ENCODE measurements at places on chromosomes 3 and 15.

DNA sequence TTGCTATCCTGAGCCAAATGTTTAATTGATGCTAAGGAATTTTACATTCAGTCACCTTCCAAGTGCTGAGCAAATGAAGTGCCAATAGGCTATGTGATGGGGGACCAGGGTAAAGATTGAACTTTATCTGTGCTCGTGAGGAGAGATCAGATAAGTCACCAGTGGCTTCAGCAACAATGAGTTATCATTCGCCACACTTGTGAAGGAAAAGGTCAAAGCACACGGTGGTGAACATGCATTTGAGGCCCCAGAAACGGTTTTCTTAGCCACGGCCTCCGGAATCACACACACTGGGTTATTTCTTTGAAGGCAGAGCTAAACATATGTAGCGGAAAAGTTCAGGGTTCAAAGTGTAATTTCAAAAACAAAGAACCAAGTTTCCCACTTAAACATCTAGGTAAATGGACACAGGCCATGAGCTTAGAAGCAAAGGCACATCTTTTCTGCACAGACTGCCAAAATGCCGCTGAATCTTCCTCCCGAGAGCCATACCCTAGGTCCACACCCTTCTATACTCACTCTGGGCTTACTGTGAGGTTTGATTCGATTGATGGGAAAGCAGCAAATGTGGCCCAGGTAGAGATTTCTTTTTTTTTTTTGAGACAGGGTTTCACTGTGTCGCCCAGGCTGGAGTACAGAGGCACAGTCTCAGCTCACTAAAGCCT, 268.5 kb downstream of the SHQ1 start:
- no peak for DNase-seq

GRCh38 chr3:141348837-141349236, 19.5 kb upstream of the ZBTB38 start:
- DNase-seq: no peak

DNA sequence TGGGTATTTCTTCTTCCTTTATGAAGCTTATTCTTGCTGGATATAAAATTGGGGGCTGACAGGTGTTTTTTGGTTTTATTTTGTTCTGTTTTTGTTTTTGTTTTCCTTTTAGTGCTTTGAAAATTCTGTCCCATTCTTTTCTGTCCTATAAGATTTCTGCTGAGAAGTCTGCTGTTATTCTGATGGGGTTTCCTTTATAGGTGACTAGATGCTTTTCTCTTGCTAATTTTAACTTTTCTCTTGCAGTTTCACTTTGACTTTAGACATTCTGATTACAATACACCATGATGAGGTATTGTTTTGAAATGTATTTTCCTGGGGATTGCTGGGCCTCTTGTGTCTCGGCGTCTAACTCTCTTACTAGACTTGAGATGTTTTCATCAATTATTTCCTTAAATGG, 22.8 kb downstream of the TTC14 start:
- DNase-seq: no peak

DNA sequence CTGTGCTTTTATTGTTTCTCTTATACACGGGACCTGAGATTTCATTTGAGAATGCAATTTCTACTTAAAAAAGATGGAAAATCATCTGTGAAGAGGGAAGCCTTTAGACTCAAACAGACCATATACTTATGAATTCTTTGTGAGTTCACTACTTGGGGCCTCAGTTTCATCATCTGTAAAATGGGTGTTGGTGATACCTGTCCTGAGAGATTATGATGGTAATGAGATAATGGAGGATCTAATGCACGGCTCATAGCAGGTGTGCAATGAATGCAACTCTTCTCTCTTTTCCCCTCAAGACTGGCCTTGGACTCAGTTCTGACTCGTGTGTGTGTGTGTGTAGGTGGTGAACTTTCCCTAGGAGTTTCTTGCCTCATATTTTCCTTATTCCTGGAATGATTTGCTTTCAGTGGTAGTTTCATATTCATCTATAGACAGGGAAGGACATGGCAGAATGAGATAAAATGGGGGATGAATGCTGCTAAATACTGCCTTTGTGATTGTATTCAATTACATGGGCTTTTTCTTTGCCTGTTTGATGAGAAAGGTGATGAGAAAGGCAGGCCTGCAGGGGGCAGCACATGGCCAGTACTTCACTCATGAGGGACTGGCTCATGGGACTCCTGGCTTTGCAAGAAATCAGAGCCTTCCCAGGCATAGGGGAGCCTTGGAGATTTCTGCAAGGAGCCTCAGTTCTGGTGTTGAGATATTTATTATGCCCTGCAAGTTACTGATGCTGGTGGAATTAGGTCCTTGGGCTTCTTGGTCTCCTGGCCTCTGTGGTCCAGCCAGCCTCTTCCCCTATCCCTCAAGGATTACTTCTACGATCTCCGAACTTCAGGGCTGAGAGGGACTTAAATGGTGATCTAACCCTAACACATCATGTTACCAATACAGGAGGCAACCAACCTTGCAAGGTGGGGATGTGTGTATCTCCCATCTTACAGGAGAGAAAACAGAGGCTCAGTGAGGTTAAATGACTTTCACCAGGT, 70.7 kb downstream of the RPLP1 start:
- DNase-seq: no peak

DNA sequence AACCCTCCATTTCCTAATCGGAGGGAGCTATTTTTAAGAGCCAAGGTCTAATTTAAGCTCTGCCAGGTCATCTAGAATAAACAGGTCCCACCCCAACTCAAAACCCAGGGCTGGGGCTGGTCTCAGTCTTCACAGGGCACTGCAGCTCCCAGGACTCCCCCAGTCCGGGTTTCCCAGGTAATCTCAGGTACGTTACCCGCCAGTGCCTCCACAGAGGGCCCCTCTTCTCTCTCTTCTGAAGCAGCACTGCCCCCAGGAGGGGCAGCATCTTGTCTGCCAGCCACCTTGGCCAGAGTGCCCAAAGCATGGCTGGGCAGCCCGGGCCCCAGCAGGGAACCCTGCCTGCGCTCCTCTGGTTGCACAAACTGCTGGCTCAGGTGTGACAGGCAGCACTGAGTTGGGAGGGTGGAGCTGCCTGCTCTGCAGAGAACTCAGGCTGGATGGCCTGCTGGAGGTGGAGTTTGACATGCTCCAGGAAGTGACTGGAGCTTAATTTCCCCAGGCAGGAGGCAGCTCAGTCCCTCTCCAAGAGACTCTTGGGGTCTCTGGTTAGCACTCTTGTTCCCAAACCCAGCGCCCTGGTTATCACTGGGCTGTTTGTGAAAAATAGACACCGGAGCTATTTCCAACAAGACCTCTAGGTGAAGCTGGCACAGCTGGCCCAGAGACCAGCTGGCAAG, at the start of gene PLA2G4F:
Gene PLA2G4F (minus strand): TSS at position 394 of the 680 bp plus-strand sequence. CDS start 87 bp downstream, at position 307.
- DNase-seq: no peak

- no peak for DNase-seq
Measured at GRCh38 chr3:116000311-116000710, 377.0 kb downstream of the GAP43 start.

DNA sequence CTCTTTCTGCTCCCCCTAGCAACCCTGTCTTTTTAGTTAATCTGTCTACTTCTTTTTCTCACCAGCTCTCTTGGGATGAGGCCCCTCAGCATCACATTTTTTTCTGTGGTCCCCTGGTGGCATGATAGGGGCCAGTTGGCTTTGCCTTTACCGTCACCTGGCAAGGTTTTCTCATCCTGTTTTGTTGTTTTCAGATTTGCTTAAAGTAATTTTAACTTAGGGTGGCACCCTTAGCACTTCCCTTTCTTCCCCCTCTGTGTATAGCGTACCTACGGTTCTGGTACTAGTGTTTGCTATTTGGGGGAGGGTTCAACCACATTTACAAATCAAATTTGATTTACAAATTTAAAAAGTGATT, 35.6 kb downstream of the PDCD6IP start:
- DNase-seq: no peak

DNA sequence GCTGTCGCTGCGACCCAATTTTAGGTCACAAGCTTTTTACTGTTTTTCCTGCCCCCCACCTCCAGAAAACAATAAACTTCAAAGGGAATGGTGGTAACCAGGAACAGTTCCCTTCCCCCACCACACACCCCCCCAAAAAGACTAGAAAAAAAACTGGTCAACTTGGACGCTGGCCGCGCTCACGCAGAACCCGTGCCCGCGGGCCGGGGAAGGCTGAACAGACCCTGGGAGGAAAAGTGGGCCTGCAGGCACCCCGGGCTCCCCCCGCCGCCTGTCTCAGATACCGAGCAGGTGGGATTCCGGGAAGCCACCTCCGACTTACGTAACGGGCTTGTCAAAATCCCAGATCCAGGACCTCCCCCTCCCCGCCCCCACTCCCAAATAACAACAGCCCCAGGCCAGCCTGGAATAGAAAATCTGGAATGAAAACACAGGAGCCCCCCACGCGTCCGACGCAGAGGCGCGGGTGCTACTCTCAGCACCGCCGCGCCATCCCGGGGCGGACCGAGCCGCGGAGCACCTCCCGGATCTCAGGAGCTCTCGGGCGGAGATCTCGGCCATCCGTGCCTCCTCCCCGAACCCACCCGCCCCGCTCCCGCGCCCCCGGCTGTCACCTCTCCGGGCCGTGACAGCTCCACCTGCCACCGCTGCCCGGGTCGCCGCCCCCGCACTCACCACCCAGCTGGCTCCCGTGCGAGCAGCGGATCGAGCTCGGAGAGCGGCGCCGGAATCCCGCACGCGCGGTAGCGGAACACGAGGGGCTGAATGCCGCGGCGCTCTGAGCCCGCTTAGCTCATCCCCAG, 557 bp downstream of the DENND4A start:
- peak; percentile 83 for DNase-seq

DNA sequence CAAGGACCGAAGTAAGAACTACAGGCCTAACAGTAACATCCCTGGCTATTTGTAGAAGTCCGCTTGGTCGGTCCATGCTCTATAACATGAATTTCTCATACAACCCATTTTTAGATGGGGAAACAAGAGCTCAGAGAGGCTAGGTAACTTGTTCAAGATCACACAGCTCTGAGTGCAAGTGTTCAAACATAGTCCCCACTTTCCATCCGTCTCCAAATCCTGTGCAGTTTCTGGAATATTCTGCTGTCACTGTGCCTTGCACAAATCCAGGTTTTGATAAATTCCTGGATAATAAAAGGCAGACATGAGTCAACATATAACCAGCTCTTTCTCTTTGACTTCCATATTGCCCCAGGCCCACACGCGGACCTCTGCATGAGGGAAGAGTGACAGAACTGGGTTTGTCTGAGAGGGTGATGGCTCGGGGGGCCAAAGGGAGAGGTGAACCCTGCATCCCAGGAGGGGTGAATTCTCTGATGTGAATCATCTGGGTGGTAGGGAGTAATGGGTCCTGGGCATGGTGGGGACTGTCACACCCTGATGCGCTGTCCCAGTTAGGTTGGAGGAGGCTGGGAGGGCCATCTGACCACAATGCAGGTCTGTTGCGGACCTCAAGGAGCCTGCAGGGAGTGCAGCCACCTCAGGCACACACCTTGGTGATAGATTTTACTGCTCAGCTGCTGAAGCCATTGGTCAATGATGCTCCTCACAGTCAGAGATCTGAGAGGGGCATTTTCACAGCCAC, 162.2 kb downstream of the SMAD6 start:
- DNase-seq: no peak

DNA sequence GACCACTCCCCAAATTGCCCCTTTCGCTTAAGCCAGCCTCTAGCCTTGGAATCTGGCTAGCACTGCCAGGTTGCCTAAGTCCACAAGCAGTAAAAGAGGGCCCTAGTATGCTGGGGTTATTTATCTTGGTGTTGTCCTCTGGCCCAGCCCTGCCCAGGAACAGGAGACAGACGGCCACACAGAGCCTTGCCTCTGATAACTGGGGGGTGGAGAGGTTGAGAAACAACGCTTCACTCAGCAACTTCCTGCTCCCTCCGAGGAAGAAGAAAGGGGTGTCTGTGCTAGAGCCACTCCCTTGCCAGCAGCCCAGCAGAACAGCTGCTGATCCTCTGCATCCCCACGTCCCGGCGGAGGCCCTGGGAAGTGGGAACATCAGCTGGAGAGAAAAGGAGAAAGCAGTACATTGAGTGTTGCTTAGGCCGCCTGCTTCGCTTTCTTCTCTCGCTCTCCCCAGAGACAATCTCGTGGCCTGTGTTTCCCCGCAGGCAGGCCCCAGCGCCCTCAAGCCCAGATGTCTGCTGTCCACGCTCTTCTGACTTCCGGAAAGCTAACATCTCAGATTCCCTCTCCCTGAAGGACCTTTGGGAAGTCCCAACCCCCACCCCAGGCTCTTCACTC, 22.6 kb upstream of the C3orf70 start:
- DNase-seq: no peak

GRCh38 chr3:108181172-108181571, 41.1 kb downstream of the IFT57 start:
- DNase-seq: no peak

DNA sequence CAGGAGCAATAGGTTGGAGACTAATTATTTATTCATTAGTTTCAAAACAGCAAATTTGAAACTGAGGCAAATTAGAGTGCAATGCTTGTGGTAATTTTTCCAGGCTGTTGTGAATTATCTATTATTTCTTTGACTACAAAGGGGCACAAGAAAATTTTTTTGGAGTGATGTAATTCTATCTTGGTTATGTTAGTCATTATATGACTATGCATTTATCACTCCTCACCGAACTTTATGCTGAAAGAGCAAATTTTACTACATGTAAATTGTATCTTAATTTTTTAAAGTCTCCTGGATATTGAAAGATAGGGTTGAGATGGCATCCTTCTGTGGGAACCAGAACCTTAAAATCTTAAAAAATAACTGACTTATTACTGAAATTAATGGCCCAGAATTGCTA, 320.0 kb upstream of the ROBO1 start:
- no peak for DNase-seq

- no peak for DNase-seq
Measured at GRCh38 chr15:92714077-92714476, 58.5 kb upstream of the FAM174B start.

- DNase-seq: no peak
Measured at GRCh38 chr3:4629095-4630007, 136.2 kb downstream of the ITPR1 start.

- no peak for DNase-seq
Measured at GRCh38 chr3:110344487-110344886, 727.1 kb upstream of the NECTIN3 start.

DNA sequence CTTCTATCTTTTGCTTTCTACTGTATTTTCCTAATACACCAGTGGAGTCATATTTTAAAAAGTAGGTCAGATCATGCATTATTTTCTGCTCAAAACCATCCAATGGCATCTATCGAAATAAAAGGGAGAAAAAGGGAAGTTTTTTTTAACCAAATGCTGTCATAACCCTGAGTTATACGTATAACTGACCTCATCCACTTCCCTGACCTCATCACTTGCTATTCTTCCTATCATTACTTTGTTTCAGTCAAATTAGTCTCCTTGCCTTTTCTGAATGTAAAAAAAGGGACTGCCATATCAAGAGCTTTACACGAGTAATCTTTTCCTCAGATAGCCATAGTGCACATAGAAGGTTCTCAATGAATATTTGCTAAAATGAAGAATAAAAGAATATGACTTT, 1383.6 kb downstream of the ZPLD1 start:
- DNase-seq: no peak

- no peak for DNase-seq
Measured at GRCh38 chr15:40995656-40996055, 42.4 kb downstream of the CHAC1 start.

DNA sequence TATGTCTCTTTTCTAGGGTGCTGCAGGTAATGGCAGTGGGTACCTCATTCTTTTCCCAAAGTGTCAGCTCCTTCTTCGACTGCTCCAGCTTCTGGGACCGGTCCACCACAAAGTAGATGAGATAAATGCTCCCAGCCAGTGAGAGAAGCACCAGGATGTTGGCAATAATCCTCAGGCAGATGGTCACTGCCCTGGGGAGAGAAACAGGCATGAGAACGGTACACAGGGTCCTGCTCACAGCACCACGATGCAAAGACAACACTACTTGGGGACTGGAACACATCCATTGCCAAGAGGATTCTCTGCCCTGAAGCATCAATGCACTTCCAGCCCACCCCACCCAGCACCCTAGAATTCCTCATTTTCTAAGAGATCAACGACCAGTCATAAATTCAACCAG, 22.4 kb downstream of the TMC3 start:
- DNase-seq: no peak
